Activated CD4-positive, alpha-beta T cell treated with anti-CD3 and anti-CD28 coated beads for 36 hours (primary cell): ENCODE measurements at places on chromosomes 11 and 22. TPM values are rescaled to one million over a fixed set of nuclear protein-coding genes. Genes with fewer than 3 reads are reported as not detected.

Gene P2RY6
- not detected for total RNA-seq

Gene SLC25A18
- not detected for total RNA-seq

Gene LGALS12
- not detected for total RNA-seq

Gene NEFH
- total RNA-seq = 2.1 TPM

Gene GLB1L2
- total RNA-seq = 3.9 TPM

Gene KIRREL3
- total RNA-seq = not detected

Gene POGLUT3
- 4.7 TPM for total RNA-seq

Gene C11orf91
- not detected for total RNA-seq

Gene OR4C5
- not detected for total RNA-seq

Gene C1QTNF5
- not detected for total RNA-seq

Gene MMP10
- total RNA-seq = not detected

Gene TRIM66
- total RNA-seq = 18.3 TPM

Gene ACTN3
- total RNA-seq = 0.27 TPM

Gene CCDC89
- not detected for total RNA-seq

Gene TMEM121B
- 0.14 TPM for total RNA-seq

Gene ANO3
- total RNA-seq = not detected

Gene PRG3
- total RNA-seq = not detected

Gene SLC35E4
- total RNA-seq = 4.3 TPM

Gene CALCA
- total RNA-seq = not detected

Gene SOX6
- total RNA-seq = 0.46 TPM

Gene PGM2L1
- total RNA-seq = 8.8 TPM

Gene SCGB1A1
- total RNA-seq = not detected

Gene OR8D1
- not detected for total RNA-seq

Gene IGSF9B
- 84.2 TPM for total RNA-seq

Gene HTR3A
- total RNA-seq = not detected

Gene ADAMTS8
- total RNA-seq = not detected

Gene RGL4
- total RNA-seq = 14.6 TPM

Gene TMEM191C
- 1.1 TPM for total RNA-seq

Gene DUSP8
- total RNA-seq = 1.3 TPM

Gene FGF3
- total RNA-seq = not detected

Gene FOLR1
- total RNA-seq = not detected

Gene CDC42EP2
- 0.93 TPM for total RNA-seq

Gene SPI1
- 0.11 TPM for total RNA-seq

Gene CENPM
- 65.2 TPM for total RNA-seq

Gene RASGRP2
- 5.9 TPM for total RNA-seq

Gene MS4A4A
- not detected for total RNA-seq

Gene NNMT
- total RNA-seq = not detected

Gene FBXO3
- total RNA-seq = 12.2 TPM

Gene LARGE2
- 0.75 TPM for total RNA-seq

Gene RAB30
- 13.2 TPM for total RNA-seq

Gene CLTCL1
- total RNA-seq = 0.76 TPM

Gene GVQW3
- 3.2 TPM for total RNA-seq

Gene OR52E6
- total RNA-seq = not detected

Gene OR51B2
- not detected for total RNA-seq

Gene ACR
- total RNA-seq = not detected

Gene SLC1A2
- not detected for total RNA-seq

Gene TECTA
- total RNA-seq = 0.37 TPM
